ENCODE measurements at places on chromosomes 7 and 10.
A peak's percentile ranks its signal among the peaks of the same experiment; 100 is the strongest.

DNA sequence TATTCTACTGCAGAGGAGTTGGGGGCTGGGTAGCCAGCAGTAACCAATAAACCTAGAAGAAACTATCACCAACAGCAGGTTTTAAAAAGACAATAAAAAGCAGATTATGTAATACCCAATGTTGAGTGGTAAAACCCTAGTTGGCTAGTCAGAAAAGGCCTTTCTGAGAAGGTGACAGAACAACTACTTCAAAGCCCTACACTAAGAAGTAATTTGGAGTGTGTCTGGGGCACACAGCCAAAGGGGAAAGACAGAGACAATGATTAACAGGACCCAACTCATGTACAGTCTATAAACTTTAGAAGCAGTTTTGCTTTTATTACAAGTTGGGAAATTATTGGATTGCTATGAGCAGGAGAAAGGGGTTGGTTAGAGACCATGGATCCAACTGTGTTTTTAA lies 77.2 kb upstream of the TMEM106B start:
- DNase-seq: no peak

DNA sequence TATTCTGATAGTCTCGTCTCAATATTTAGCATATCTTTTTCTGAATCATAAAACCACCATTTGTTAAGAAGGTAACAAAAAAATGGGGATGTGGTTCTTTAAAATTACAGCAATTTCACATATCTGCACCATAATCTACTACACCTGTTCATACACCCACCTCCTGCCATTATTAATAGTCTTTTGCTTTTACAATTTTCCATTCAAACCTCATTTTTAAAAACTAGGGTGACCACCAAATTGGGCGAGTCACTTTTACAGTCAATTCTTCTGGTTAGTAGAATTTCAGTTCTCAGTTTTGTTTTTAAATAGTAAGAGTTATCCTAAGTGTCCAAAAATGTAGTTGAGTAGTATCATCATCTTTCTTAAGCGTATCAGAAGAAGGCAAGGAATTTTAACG lies 48.4 kb upstream of the GSAP start:
- DNase-seq: no peak

GRCh38 chr7:138565071-138565450 lies 105.0 kb downstream of the TRIM24 start:
- DNase-seq: no peak

DNA sequence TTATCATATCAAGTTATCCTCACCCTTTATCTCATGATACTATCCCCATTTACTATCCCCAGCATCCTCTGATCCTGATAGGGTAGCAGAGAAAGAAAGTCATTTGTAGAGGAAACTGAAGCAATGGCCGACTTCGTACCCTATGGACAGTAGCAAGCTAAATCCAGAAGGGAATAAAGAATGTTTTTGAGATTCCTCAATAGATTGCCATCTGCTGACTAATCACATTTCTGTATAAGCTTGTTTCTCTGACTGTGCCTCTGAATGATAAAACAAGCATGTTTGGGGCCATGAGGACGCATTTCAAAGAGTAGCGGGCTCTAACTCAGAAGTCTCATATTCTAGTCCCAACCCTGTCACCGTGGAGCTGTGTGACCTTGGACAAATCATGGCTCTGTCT lies 13.2 kb upstream of the FAM107B start:
- DNase-seq: no peak

- no peak for DNase-seq
Observed at GRCh38 chr7:24216576-24217125, 67.3 kb upstream of the NPY start.

GRCh38 chr10:8554574-8554973 lies 500.1 kb downstream of the GATA3 start:
- DNase-seq: no peak

DNA sequence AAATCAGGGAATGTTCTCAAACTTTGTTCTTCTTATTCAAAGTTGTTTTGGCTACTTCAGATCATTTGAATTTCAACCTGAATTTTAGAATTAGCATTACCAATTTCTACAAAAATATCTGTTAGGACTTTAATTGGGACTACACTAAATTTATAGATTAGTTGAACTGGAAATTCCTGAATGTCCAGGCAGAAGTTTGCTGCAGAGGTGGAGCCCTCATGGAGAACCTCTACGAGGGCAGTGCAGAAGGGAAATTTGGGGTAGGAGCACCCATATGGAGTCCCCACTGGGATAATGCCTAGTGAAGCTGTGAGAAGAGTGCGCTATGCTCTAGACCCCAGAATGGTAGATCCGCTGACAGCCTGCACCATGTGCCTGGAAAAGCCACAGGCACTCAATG lies 22.8 kb upstream of the AGMO start:
- DNase-seq: no peak

GRCh38 chr10:11168423-11169090 lies 150.9 kb downstream of the CELF2 start:
- no peak for DNase-seq

GRCh38 chr7:151291206-151291605 lies 42.7 kb upstream of the SMARCD3 start:
- no peak for DNase-seq

- DNase-seq: peak; percentile 91
Observed at GRCh38 chr7:66804001-66804400, 63.5 kb downstream of the RABGEF1 start.

- no peak for DNase-seq
Observed at GRCh38 chr7:73920406-73921134, 59.6 kb downstream of the TMEM270 start.

DNA sequence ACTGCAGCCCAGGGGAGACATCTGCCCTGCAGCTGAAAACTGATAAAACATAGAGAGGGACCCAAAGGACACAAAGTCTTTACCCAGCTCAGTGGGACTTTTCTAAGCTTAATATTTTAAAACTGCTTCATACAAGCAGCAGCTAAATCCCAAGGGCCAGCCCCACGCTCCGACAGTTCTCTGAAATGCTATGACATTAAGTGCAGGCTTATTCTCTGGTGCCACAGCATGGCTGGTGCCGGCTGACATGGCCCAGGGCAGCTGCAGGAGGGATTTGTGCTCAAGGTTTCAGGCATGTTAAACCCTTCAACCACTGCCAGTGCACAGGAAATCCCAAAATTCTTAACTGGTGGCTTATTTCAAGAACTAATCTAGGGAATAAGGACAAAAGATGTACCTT lies 170.9 kb downstream of the PARD3 start:
- no peak for DNase-seq

- no peak for DNase-seq
Observed at GRCh38 chr7:50455658-50456057, 5.5 kb upstream of the FIGNL1 start.

GRCh38 chr10:35739998-35740397 lies 97.9 kb upstream of the FZD8 start:
- DNase-seq: no peak

GRCh38 chr7:134736381-134736780 lies 43.1 kb upstream of the CALD1 start:
- DNase-seq: no peak

GRCh38 chr7:11701829-11702560 lies 130.0 kb downstream of the THSD7A start:
- DNase-seq: no peak

- DNase-seq: no peak
Observed at GRCh38 chr7:82406937-82407336, 36.6 kb downstream of the CACNA2D1 start.

- no peak for DNase-seq
Observed at GRCh38 chr7:16203065-16203464, 218.3 kb downstream of the CRPPA start.

DNA sequence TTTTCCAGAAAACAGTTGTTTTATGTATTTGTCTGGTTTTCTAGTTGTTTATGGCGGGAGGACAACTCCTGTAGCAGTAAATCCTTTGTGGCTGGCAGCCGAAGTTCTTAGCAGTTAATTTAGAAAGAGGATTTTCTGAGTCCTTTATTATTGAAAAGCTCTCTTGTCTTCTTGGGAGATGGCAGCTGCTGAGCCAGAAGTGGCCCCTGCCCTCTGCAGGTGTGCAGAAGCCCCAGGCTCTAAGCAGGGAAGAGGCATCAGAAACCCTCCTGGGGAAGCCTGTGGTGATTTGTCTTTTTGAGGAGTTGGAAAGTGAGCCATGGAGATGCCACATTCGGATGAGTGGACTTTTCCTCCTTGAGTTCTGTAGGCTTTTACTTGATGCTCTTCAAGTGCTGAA lies 106.3 kb downstream of the GLRX3 start:
- no peak for DNase-seq

GRCh38 chr10:21750424-21750823 lies 216.4 kb downstream of the MLLT10 start:
- DNase-seq: no peak

DNA sequence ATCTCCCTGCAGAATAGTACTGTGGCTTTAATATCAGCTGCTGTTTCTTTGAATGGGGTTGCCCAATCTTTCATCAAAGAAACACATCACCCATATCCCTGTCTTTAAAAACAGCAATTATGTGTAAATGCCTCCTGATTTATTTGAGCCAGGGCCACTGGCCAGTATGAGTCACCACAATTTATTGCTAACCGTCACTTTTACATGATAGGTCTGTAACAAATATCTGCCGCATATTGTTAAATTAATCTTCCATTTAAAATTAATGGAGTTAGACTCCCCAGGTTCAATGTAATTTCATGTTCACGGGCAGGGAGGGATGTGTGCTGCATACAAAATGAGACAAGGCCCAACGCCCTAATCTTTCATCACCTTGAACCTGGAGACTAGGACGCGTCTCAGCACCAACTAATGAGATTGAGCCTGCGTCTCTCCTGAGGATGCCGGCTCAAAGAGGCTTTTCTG lies 673.4 kb downstream of the AUTS2 start:
- no peak for DNase-seq

- DNase-seq: no peak
Observed at GRCh38 chr7:110947408-110947807, 143.5 kb upstream of the LRRN3 start.

- DNase-seq: peak; percentile 15
Observed at GRCh38 chr7:14191686-14192098, 202.2 kb upstream of the ETV1 start.

DNA sequence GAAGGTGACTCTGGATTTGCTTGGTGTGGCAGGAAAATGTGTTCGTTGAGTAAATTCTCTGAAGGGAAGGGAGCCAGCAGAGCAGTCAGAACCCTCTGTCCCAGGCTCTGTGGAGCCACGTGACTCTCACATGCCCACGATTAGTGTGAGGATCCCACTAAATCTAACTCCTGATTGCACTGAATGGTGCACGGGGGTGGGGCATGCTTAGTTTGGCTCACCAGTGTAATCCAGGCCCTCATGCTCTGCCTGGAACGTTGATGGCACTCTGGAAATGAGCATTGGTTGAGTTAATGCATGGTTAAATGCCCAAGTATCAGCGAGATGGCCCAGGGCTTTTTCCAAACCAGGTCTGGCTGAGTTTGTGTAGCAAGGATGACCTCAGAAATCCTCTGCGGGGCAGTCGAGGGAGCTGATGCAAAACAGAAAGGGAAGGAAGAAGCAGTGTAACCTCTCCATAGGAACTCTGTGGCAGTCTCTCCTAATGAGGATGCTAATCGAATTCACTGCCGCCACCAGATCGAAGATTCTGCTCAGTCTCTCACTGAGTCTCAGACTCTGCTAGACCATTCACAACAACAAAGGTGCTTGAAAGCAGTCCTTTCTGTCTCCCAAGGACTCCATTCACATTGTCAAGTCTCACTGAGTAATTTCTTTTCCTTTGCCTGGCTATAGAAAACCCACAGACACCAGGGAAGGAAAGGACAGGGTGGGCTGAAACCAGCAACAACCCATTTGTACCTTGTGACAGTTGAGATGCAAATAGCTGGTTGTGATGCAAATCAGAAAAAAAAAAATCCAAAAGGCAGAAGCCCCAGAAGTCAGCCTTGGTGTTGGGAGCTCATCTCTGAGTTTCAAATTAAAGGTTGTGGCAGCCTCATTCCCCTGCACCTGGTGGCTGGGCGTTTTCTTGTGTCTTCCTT lies 98.1 kb downstream of the C10orf105 start:
- peak; percentile 72 for DNase-seq

- DNase-seq: no peak
Observed at GRCh38 chr7:7122701-7123281, 59.6 kb upstream of the C1GALT1 start.

DNA sequence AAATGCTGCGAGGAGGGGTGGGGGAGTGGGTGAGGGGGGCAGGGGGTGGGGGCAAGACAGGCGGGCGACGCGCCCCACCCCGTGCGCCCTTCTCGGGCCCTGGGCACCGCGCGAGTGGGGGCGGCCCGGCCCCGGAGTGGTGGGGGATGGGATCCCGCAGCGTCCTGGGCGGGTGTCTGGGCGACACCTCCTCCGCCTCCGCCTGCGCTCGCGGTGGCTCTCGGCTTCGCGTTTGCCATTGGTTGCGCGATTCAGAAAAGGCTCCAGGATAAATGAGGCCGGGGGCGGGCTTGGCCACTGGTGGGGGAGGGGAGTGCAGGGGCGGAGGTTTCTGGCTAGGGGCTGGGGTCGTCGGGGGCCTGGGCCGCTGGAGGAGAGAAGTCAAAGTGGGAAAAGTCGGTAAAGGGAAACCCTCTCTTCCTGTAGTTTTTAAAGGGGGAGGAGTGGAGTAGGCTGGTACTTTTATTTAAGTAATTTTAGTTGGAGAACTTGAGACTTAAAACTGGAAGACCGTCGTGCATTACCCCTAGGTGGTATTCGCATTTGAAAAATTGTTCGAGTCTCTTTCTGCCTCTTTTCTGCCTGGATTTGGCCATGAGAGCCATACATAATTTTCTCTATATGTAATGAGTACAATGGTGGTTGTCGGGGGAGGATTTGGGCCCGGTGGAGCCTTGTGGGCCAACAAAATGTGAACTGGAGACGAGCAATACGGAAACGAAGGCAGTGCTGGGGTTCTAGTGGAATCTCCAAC lies 992 bp upstream of the IGF2BP3 start:
- no peak for DNase-seq

GRCh38 chr7:23003505-23004246 lies 10.3 kb downstream of the HYCC1 start:
- no peak for DNase-seq

DNA sequence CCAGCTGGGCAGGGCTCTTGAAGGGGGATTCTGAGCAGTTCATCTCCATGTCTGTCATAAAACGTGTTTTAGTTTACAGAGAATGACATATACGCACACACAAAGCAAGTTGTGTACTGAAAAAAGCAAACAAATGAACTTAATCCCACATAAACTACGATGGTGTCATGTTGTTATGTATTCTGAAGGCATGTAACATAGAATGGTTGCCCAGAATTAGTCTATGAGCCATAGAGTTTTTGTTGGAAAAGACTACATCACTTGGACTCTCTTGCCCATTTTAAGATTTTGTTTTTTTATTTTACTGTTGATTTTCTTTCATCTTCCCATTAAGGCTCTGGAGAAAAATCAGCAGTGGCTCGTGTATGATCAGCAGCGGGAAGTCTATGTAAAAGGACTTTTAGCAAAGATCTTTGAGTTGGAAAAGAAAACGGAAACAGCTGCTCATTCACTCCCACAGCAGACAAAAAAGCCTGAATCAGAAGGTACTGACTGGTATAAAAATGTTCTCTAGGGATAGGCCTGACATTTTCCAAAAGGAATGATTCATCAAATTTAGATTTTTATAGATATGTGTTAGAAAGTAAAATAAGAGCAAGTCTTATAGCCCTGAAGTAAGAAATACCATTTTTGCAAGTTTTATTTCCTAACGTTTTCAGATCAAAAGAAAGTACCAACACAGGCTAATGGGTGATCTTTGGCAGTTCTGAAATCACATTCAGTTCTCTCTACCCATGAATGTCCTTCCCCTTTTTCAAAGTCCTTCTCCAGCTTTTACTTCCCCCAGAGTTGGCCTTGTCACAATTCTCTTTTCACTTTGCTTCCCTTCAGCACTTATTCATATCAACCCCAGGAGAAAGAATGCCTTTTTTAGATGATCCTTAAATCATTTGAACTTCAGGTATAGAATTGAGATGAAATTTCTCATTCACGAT lies 18.9 kb downstream of the CEP55 start:
- peak; percentile 59 for DNase-seq

- DNase-seq: no peak
Observed at GRCh38 chr7:7166318-7166717, 16.0 kb upstream of the C1GALT1 start.
